ENCODE measurements at places on chromosomes 13 and 19.

GRCh38 chr19:17646441-17646840, 41.7 kb downstream of the UNC13A start:
- DNase-seq, result peak; percentile 47

GRCh38 chr13:40428354-40428753, 238.1 kb downstream of the FOXO1 start:
- DNase-seq, result no peak

DNA sequence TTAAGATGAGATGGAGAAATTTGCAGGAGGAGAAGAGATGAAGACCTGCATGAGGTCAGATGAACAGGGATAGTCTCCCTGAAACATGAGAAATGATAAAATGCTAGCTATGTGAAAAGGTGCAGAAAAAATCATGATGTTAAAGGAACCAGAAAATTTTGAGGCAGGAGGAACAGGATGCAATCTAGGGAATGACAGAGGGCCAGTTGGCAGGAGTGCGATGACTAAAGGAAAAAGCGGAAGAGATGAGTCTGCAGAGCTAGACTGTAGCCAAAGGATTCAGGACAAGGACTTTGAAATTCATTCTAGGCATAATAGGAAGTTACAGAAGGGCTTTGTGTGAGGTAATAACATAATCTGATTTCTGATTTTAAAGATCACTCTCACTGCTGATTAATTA, 77.9 kb downstream of the TRPC4 start:
- DNase-seq, result no peak

DNA sequence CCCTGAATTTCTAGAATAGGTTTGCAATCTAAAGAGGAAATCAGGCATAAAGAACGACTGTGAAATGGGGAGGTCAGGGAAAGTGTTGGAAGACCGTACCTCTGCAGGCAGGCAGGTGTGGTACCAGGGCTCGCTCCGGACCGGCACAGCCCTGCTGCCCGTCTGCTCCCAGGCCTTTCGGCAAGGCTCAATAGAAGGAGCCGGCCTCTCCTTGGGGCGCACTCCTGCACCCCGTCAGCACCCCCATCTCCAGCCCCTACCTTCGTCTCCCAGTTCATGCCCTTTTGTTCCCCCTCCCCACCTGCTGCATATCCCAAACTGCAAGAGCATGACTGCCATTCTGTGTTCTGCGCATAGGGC, 139.8 kb upstream of the SOX1 start:
- DNase-seq, result no peak

GRCh38 chr19:18503971-18504885, 17.6 kb downstream of the ELL start:
- no peak for DNase-seq

DNA sequence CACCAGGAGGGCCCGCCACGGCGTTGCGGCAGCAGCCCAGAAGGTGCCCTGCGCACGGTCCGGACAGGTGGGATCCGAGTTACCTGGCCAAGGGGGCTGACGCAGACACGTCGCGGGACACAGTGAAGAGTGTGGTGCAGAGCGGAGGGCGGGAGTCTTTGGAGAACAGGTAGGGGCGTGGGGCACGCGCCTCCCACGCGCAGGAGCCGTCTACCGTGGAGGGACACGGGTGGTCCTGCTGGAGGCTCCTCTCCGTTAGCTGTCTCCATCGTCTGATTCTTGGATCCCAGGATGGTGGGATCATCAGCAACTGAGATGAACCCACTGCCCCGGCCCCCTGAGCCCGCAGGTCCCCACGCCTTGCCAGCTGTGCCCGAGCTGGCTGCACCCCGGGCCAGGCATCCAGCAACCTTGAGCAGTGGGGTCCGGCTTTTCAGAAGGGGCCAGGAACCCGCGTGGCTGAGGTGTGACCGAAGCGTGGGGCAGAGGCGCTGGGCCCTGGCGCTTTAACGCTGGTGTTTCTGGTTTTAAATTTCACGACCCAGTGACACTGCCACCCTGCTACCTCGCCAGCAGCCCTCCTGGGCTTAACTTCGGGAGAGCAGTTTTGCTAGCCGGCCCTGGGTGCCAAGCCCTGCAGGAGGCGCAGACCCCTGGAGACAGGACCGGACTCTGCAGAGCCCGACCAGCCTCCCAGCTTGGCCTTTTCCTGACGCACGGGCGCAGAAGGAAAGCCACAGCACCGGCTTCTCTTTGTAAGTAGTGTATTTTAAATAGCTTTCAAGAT, 7.3 kb downstream of the FGF22 start:
- DNase-seq, result no peak

DNA sequence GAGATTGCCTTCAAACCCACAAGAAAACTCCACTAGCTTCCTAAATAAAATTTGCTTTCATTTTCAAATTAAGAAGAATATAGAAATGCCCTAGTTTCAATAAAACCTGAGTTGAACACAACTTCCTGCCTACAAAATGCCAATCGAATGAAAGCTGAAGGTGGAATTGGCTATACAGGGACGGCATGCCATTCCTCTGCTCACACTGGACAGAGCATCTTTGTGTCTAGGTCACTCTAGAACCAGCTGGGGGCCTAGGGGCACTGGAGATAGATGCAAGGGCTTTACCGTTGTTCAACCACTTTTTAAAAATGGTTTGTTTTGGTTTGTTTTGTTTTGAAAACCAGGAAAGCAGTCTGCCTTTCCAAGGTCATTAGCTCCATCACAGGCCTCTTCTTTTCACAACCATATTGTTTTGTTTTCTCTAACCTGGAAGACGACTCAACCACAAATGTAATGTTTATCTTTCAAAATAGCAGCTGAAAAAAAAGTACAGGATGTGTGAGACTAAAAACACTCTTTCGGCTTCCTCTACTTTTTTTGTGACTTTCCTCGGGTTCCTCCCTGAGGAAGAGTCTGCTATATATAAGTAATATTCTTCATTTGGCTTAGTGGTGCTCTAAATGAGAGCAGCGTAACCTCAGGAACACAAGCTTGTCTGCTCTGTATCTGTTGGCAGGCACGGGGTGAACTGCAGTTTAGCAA, 11.9 kb upstream of the ITM2B start:
- no peak for DNase-seq

GRCh38 chr13:74388626-74389025, 254.4 kb upstream of the KLF12 start:
- no peak for DNase-seq

DNA sequence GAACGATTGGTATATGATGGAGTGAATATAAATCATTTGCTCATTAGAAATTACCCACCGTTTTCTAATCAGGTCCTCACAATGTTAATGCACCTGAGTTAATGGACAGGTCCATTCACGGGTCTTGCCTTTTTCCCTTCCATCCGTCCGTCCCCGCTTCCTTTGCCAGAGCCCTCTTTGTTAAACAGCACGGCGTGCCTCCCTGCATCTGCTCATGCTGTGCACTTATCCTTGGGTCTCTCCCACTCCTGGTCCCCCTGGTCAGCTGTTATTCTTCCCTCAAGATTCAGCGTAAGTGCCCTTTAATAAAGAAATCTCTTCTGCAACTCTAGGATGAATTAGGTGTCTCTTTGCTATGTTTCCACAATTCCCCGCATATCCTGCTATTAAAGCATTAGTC, 324.5 kb downstream of the DNAJC15 start:
- DNase-seq, result no peak

DNA sequence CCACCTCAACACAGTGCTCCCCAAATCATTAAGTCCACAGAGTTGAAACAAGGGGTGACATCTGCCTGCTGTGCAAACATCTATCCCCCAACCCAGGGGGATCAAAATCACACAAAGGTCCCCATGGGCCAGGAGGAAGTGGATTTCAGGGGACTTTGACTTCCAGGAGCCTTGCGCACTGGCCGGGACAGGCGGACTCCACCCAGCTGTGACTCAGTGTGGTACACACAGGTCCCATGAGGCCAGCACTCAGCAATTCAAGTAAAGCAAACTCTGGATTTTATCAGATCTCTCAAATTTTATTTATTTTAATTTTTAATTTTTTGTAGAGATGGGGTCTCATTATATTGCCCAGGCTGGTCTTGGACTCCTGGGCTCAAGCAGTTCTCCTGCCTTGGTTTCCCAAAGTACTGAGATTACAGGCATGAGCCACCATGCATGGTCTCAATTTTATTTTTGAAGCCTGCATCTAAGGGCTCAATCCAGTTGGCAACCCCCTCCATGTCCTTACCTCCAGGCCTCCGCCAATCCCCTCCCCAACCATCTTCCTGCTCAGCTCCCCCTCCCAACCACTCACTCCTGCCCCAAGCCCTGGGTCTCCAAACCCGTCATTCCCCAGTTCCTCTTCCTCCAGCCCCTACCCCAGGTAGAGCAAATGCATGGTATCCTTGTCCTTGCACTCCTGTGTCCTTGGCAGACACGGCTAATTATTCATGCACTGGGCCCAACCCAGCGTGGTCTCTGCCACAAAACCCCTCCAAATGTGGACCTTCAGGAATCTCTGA, 18.2 kb downstream of the ARHGAP33 start:
- no peak for DNase-seq

DNA sequence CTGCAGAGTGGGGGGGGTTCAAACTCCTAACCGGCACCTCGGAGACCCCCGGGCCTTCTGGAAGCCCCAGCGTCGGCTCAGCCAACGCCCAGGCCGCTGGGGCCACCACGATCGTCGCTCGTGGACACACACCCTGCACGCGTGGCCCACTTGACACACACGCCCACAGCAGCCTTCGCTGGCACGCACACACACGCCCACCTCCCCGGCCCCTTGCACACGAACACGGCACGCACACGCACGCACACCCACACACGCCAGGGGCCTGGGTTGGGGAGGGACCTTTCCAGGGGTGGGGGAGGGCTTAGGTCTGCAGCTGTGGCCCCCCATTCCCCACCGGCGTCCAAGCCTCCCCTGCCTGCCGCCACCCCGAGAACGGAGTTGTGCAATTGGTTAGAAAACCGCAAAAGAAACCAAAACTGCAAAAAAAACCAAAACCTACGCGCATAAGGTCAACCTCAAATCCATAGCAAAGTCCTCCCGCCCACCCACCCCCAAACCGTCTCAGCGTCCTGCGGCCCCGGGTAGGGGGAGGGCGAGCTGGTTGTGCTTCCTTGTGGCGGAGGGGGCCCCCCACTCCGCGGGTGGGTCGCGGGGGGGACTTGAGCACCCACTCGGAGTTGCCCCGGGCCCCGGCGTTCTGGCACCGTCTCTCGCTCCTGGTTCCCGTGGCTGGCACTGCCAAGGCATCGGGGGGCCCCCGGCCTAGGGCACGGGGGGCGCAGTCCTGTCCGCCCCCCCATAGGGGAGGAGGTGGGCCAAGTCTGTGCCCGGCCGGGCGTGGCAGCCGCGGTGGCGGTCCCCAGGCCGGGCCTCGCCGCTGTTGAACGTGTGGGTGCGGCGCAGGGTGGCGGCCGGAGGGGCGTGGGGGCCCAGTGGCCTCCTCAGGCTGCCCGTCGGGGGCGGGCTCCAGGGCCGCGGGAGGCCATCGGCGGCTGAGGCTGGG, 3.3 kb upstream of the LRG1 start:
- DNase-seq, result peak; percentile 64

DNA sequence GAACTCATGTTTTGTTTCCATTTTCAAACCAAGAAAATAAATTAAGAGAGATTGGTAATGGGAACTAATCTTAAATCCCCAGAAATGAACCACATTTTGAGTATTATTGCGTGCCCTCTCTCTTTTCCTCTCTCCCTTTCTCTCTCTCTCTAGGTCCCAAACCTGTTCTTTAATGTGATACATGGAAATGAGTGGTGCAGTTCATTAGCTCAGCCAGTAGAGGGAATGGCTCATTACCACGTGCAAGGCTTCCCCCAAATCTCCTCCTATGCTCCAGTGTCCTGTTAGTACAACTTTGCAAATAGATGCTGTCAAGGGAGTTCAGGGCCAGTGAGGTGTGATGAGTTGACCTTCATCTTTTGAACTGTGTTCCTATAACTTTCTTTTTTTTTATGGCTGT, 178.4 kb downstream of the FGF9 start:
- peak; percentile 69 for DNase-seq

DNA sequence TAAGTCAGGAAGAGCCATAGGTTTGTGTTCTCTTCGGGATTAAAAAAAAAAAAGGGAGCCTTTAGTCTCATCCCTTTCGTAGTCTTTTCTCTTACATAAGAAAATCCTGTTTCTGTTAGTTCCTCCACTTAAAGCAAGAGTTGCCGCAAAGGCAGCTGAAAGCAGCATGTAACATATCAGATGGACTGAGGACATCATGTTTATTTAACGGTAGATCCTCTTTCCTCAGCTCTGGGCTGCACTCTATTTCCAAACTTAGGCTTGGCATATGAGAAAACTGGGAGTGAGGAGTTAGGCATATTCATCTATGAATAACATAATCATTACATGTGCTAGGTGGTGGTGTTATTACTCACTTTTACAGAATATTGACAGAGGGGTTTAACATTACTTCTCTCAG, 391.2 kb downstream of the KLF12 start:
- no peak for DNase-seq

DNA sequence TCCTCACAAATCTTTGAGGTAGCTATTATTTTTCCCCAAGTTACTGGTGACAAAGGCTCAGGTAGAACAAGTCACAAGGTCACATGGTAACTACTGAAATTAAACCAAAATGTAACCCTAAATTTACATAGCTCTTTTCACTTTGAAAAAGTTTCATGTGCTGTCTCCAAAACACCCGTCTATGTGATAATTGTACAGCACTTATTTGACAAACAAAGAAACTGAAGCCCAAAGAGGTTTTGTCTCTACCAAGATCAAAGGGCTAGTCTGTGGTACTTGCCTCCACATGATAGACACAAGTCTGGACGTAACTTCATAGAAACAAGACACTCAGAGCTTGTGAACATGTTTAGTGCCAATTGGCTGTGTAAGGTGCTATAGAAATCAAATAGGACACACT, 108.3 kb downstream of the SACS start:
- DNase-seq, result no peak

- no peak for DNase-seq
Measured at GRCh38 chr13:93147946-93148345, 78.7 kb upstream of the GPC6 start.
